Cardiac septum (tissue), 1 donor: ENCODE measurements at places on chromosomes 12 and 14. TPM values are rescaled to one million over a fixed set of nuclear protein-coding genes. Genes with fewer than 3 reads are reported as not detected.

The NID2 gene
- 37.3 TPM for total RNA-seq

The TBX3 gene
- total RNA-seq: 17.1 TPM

The PAX9 gene
- total RNA-seq: not detected

The FBLN5 gene
- total RNA-seq: 31.8 TPM

The RNFT2 gene
- total RNA-seq: 0.78 TPM

The CLEC4E gene
- total RNA-seq: not detected

The CMTM5 gene
- not detected for total RNA-seq

The KRT71 gene
- not detected for total RNA-seq

The GARIN6 gene
- not detected for total RNA-seq

The PRH2 gene
- not detected for total RNA-seq

The KCNJ8 gene
- total RNA-seq: 38.0 TPM

The TSPAN8 gene
- not detected for total RNA-seq

The CRIP1 gene
- 68.2 TPM for total RNA-seq

The TPPP2 gene
- total RNA-seq: 0.73 TPM

The ZNF219 gene
- 51.1 TPM for total RNA-seq

The HOXC6 gene
- 0.43 TPM for total RNA-seq

The GPX2 gene
- total RNA-seq: not detected

The PLBD1 gene
- total RNA-seq: 33.8 TPM

The MSRB3 gene
- 166 TPM for total RNA-seq

The GAS2L3 gene
- total RNA-seq: 2.8 TPM

The IL26 gene
- not detected for total RNA-seq

The PRIMA1 gene
- 2.3 TPM for total RNA-seq

The TAS2R19 gene
- total RNA-seq: 1.5 TPM

The SRGAP1 gene
- total RNA-seq: 5.9 TPM

The TUNAR gene
- not detected for total RNA-seq

The PDE3A gene
- 132 TPM for total RNA-seq

The MYBPC1 gene
- 3.1 TPM for total RNA-seq

The VASH1 gene
- total RNA-seq: 16.4 TPM

The OR10G3 gene
- total RNA-seq: not detected

The TCL1B gene
- total RNA-seq: not detected

The SLC38A4 gene
- total RNA-seq: not detected

The TMEM229B gene
- total RNA-seq: 1.6 TPM

The MYF6 gene
- total RNA-seq: 1.1 TPM

The AICDA gene
- 0.13 TPM for total RNA-seq

The CKAP4 gene
- total RNA-seq: 56.8 TPM

The FAM186B gene
- total RNA-seq: 0.48 TPM

The HNF1A gene
- not detected for total RNA-seq

The KCNMB4 gene
- 1.6 TPM for total RNA-seq

The DNAAF2 gene
- 4.8 TPM for total RNA-seq

The TAS2R30 gene
- total RNA-seq: 2.2 TPM

The CLEC9A gene
- not detected for total RNA-seq

The KRT73 gene
- not detected for total RNA-seq
